ENCODE measurements at places on chromosomes 1 and 21.
A peak's percentile ranks its signal among the peaks of the same experiment; 100 is the strongest.

DNA sequence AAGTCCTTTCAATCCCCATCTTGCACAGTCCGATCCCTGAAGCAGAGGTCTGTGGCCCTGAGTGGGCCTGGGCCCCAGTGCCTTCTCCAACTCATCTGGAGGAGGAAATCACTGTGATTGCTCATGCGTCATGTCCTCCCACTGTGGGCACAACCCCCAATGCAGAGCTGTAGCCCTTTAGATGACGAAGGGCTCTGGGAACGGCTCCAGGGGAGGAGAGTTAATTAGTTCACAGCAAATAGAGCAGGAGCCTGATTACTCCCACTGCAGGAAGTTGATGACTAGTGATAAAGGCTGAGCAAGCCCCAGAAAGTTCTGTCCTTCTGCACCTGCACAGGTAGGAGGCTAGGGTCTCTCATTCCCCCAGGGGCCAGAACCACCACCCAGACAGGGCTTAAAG lies 111.5 kb downstream of the CCDC185 start:
- no peak for DNase-seq

GRCh38 chr1:17229379-17229778 lies 19.5 kb upstream of the PADI3 start:
- no peak for DNase-seq

- DNase-seq = no peak
These were observed 873.4 kb upstream of the ADAMTS5 start for GRCh38 chr21:27840262-27840661.

GRCh38 chr1:180674603-180675530 lies 43.0 kb downstream of the XPR1 start:
- DNase-seq = no peak

DNA sequence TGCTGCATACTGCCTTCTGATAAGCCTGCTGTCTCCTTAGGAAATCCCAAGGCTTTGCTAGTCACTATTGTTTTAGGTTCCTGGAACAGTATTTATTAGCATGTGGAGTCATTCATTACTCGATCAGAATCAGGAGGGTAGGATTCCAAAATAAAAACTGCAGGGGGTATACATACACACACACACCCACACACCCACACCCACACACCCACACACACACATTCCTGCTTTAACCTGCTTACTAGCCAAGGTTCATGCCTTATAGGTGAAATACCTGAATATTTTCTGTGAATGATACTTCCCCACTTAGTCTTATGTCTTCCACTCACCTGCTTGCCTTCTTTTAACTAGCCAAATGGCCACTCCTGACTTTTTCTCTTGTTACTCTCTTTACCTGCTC lies 325.1 kb downstream of the ADGRL2 start:
- DNase-seq = no peak

- DNase-seq = no peak
These were observed 12.7 kb upstream of the LYPLAL1 start for GRCh38 chr1:219160967-219161366.

DNA sequence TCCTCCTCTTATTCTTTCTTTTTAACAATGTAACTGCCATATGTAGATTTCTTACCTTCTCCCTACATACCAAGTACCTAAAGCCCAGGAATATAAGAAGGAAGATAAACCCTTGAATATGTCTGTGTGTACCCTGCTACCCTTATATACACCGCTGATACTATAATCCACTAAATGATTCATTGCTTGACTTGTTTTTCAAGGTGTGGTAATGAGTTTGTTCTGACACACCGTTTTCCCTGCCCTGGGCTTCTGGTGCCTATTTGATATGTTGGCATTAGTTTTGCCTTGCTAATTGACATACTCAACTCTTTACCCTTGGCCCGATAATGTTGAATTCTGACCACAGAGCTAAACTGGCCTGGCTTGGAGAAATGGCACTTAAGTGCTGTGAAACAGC lies 64.3 kb downstream of the IL23R start:
- no peak for DNase-seq

DNA sequence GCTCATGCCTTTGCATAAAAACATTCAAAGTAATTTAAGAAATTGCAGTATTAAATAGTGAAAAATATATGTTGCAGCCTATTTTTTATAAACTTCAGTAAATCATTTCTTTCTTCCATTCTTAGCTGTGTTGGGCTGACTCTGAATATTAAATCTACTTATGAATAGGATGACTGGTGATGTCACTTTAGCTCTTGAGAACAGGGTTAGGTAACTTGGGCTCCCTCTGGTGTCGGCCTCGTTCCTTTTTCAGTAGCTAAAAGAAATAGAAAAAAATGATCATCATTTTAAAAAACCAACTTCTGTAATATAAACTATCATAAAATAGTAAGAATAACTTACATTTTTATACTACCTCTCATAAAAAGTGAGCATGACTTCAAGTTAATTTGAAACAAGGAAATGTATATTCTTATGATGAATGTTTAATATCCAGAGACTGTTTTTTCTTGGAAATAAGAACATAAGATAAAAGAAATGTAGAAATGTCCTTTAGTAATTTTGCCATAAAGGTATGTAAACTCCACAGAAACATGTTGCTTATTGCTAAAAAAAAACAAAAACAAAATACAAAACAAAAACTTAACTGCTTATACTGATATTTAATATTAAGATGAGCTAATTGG lies 26.8 kb upstream of the NCAM2 start:
- DNase-seq = peak; percentile 68

GRCh38 chr1:223811634-223812101 lies 34.1 kb downstream of the TP53BP2 start:
- peak; percentile 25 for DNase-seq

DNA sequence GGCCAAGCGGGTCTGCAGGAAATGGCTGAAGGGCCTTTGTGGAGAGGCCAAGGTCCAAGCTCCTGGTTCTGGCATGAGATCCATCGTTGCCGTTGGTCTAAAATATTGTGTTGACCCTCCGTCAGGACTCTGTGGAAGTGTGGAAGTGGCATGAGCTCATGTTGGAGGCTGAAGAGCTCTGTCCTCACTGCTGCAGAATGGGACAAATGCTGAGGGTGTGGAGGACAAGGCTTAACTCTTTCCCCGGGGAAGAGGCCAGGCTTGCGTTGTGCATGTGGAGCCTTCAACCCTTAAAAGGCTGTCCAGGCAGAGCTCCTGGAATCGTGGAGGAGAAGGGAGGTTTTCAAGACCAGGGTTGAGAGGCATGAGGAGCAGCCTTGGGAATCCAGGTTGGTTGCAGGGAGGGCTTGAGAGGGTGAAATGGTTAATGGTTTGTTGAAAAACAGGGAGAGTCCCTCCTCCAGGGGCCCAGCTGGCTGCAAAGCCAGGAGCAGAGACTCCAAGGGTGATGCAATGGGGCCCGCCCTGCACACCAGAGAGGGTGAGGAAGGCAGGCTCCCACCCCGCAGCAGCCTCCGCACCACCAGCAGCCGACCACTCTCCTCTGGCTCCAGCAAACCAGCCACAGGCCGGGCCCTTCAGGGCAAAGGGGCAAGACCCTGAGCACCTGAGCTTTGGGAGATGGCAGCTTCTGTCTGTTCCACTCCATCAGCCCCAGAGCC lies 6.7 kb upstream of the AHCYL1 start:
- no peak for DNase-seq

- no peak for DNase-seq
These were observed 1395.1 kb downstream of the NCAM2 start for GRCh38 chr21:22393324-22393723.

DNA sequence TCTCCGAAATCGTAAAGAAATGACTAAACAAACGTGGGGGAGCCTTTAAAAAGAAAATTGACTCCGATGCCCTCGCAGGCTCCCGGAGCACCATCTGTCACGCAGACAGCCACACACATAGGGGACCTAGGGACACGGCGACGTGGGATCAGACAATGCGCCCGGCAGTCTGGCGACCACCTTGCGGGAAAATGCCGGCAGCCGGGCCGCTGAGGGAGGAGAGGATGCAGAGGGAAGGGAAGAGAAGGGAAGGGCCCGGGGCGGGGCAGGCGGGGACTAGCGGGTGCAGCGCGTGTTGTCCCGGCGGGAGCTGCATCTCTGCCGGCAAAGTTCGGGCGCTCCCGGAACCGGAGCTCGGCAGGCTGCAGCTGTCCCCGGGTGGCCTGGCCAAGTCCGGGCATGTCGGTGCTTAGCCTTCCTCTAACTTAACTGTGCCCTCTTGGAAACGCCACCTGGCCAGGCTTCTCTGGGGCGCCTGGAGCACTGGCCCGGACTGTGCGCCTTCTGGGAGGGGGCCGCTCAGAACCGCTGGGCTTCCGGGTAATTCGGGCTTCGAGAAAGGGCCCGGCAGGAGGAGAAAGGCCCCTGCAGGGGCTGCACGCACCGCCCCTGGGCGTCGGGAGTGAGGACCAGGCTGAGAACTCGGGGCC lies 1.8 kb downstream of the NHLH2 start:
- peak; percentile 73 for DNase-seq

DNA sequence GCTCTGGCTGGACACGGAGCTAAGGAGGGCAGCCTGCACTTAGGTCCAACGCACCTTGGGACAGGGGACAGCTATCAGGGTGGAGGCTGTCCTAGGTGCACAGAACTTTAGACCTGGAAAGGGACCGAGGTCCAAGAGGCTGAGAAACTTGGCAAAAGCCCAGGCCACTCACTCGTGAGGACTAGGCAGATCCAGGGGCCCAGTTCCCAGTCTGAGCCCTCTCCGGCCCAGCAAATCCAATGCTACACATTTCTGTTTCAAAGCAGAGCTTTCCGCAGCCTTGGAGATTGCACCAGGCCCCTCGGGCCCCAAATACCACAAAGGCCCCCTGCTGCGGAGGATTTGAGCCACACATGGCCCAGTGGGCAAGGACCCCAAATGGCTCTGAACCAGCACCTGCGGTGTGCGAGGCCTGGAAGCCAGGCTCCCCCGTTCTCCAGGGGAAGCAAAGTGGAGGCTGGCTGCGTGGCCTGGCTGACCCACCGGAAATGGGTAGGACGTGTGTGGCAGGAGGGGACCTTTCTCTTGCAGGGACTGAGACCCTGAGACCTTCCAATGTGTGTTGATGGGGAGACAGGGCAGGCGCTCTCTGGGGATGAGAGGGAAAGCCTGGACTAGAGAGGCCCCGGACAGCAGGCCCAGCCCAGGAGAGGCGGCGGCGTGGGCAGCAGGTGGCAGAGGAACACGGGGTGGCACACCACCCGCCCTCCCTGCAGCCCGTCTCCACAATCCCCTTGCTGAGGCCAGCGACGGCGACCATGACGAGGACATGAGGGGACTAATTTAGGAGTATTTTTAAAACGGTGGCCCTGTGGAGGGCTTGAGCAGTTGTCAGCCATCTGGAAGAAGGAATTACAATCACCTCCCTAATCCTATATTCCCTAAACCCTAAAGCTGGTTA lies 118.7 kb downstream of the CASZ1 start:
- DNase-seq = no peak

GRCh38 chr1:236365999-236366570 lies 28.0 kb upstream of the EDARADD start:
- no peak for DNase-seq

DNA sequence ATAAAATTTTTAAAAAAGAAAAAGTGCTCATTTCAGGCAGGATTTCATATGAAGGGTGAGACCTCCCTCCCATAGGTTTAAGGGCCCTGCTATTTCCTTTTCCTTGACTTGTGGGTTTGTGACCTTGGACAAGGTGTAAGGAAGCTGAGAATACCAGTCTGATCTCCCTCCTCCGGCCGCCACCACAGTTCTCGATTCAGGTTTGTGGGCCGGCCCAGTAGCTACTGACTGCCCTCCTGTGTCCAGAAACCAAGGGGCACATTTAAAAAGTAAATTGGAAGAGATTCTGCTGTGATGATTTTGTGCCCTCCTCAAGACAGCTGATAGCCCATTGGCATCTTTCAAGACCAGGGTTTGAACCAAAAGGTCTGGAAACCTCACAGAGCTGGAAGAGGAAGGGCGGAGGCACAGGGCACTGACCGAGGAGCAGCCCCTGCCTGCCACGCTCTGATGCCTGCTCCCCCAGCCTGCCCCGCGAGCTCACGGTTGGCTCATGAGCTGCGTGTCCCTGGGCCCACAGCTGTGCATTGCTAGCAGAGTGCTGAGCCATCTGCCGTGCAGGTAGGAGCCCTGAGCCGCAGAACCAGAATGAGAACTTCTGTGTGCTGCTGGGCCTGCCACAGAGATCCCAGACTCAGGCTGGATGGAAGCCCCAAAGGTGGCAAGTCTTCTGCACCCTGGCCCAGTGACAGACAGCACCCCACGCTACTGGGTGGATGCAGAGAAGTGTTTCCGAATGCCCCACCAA lies 348.7 kb downstream of the NPHP4 start:
- no peak for DNase-seq

GRCh38 chr1:59553371-59553770 lies 256.5 kb downstream of the FGGY start:
- no peak for DNase-seq

- no peak for DNase-seq
These were observed 1.8 kb downstream of the PLEKHO1 start for GRCh38 chr1:150151291-150152181.

GRCh38 chr1:20574686-20575540 lies 14.0 kb upstream of the CDA start:
- DNase-seq = peak; percentile 45

GRCh38 chr1:80403471-80403893 lies 1397.0 kb upstream of the ADGRL4 start:
- DNase-seq = no peak
